CD4-positive, alpha-beta T cell treated with Interleukin-21 for 1 hour (primary cell): ENCODE measurements at places on chromosomes 16 and 17.

DNA sequence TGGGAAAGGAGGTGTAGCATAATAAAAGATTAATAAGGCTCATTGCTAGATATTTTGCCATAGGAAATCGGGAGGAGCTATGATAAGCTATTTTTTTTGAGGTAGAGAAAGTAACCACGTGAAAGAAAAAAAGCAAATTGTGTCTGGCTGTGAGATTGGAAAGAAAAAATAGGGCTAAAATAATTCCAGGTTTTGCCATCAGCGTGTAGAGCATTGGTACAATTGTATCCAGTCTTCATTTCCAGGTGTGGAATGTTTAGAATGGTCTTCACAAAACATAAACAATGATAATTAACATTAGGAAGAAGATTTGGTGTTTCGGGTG is 1.1 kb downstream of the TANC2 start:
- no peak for DNase-seq

- DNase-seq: no peak
Measured at GRCh38 chr17:20278805-20279204, 188.5 kb downstream of the LGALS9B start.

- no peak for DNase-seq
Measured at GRCh38 chr17:4204190-4204589, 59.6 kb downstream of the ANKFY1 start.

DNA sequence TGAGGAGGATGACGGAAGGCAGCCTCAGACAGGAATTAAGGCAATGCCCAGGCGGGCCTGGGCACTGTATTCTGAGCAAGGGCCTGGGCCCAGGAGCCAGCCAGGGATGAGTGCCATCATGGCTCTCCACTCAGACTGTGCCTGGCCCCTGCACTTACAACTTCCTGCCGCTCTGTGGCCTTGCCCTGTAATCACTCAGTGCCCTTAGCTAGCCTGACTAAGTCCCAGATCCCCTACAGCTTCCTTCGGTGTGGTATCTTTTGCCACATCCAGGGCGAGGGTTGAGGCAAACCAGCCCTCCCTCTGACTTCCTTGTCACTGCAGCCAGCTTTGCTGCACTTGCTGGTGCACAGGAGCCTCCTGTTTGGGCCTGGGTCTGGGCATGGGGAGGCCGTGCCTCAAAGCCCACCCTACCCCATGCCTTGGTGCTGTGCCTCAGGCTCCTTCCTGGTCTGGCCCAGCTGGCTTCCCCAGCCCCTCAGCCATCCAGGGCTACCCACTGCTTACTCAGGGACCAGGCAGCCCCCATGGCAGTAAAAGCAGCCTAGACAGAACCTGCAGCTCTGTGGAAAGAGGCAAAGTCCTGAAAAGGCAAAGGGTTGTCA is 9.3 kb downstream of the SLC46A1 start:
- DNase-seq: no peak

- no peak for DNase-seq
Measured at GRCh38 chr17:27339198-27339835, 45.4 kb downstream of the WSB1 start.

DNA sequence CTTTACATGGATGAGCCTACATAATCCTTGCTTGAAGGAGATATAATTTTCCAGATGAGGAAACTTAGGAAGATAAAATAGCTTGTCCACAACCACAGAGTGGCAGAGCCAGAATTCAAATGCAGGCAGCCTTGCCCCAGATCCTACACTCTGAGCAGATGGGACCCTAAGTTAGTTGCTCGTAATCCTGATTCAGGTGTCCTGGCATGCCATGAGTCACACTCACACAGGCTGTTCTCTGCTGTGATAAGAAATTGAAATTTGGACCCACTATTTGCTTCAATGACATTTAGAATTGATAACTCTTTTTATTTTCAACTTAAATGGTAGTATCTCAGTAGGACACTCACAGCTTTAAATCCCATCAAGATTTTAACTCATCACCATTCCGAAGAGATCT is 150.7 kb upstream of the CACNG5 start:
- DNase-seq: no peak

DNA sequence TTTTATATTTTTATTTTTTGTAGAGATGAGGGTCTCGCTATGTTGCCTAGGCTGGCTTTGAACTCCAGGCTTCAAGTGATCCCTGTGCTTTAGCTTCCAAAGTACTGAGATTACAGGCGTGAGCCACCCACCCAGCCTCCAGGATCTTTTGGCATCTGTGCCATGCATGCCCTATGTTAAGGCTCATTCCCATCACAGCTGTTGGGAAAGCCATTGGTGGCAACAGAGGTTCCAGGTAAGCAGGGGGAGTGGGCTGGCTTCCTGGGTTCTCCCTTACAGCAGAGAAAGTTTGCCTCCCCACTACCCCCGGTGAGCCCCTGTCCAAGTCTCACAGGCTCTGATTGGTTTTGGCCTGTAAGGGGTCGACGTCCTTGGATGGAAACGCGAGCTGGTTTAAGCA is 8.9 kb upstream of the MRTFB start:
- no peak for DNase-seq

DNA sequence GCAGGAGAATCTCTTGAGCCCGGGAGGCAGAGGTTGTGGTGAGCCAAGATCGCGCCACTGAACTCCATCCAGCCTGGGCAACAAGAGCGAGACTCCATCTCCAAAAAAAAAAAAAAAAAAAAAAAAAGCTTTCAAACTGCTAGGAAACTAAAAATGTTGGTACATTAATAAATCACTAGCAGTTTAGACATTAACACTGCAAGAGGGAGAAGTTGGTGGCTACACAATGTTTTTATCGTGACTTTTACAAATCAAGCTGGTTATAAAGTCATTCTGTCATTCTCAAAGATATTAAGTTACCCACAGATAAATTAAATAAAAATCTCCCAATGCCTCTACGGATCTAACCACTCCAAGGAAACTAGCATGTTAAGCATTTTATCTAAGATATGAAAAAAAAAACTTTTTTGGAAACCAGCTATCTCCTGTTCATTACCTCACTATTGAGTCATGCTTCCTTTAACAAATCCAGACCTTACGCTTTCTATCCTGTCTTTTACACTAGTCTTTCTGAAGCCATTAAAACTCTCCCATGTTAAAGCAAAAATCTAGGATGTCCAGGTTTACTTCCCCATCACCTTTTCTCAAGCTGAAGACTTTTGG is 85.9 kb upstream of the SMURF2 start:
- DNase-seq: no peak

GRCh38 chr17:74332763-74333283 is 6.8 kb downstream of the KIF19 start:
- no peak for DNase-seq

GRCh38 chr17:12789075-12789480 is 220 bp upstream of the ARHGAP44 start:
- DNase-seq: no peak

- DNase-seq: peak; percentile 83
Measured at GRCh38 chr17:29145289-29146073, 34.7 kb downstream of the MYO18A start.

- no peak for DNase-seq
Measured at GRCh38 chr17:63516910-63517824, 6.0 kb upstream of the KCNH6 start.

DNA sequence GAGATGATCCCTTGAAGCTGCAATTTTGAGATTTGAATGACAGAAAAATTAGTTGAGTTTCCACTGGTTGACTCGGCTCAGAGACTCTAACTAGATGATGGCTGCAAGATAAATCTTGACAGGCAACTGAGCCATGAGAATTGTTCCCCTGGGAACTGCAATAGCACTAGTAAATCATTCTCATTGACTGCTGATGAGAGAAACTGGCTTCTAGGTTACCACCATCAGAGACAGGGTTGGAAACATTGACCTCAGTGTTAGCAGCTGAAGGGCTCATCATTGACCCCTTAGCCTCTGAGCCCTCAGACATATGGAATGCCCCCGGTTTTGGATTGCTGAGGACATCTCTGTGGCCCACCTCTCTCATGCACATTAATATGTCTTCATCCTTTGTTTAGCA is 125.4 kb upstream of the COX10 start:
- no peak for DNase-seq

DNA sequence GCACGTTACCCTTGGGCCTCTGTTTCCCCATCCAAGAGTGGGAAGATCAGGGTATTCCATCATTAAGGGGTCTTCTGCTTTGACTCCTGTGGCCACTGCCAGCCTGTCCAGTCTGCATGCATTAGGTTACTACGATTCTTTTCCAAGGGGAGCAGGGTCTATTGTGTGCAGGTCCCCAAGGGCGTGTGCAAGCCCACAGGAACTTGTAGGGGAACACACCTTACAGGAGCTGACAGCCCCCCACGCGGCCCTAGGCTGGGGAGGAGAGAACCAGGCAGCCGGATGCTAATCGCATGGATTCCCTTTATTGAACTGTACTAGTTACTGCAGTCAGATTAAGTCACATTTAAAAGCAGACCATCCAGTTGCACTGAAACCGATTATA is 116.7 kb downstream of the C16orf78 start:
- DNase-seq: no peak

GRCh38 chr16:51147776-51148677 is 3.0 kb downstream of the SALL1 start:
- DNase-seq: no peak

DNA sequence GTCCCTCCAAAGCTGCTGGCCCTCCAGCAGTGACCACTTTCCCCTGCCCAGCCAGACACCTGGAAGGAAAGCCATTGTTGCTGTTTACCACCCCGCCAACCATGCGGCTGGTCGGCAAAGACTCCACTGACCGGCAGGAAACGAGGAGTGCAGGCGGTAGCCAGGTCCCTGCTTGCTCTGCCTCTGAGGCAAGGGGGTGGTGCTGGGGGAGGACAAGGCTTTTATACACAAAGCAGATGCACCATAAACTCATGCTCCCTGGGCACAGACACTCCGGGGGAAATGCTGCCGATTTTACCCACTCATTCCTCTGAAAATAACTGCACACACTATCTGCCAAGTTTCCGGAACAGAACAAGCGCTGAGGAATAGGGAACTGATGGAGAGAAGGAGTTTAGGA is 62.8 kb upstream of the GRIN2A start:
- DNase-seq: no peak

DNA sequence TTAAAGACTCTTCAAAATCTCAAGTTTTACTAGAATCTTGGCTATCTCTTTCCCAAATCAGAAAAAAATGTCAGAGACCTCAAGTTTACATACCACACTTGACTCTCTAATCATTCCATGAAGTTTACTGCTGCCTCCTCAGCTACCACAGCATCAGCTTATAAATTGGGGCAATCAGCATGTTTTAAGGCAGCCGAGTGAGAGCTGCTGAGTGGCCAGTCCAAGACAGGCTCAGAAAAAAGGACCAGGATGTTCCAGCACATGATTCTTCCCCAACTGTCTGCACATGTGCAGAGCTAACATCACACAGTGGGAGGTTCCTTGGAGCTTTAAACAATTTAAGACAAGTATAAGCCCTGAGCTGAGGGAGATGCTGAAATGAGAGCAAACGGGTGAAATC is 140.6 kb upstream of the NUDT7 start:
- no peak for DNase-seq

DNA sequence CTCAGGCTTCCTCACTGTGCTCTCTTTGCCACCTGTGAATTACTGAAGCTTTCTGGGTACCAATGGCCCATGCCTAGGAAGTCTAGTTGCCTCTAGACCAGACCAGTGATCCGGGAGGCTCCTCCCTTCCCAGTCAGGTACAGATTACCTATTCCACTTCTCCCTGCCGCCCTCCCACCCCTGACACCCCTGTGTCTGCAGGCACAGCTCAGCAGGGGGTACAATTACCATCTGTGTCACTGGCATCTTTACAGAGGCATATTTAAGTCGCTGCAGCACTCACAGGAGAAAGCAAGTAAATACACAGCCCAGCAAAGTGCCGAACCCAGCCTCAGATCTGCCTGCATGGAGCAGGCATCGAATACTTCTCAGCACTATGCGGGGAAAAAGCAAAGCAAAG is 5.3 kb upstream of the WSCD1 start:
- no peak for DNase-seq
